ENCODE measurements at places on chromosomes 7 and 10.

DNA sequence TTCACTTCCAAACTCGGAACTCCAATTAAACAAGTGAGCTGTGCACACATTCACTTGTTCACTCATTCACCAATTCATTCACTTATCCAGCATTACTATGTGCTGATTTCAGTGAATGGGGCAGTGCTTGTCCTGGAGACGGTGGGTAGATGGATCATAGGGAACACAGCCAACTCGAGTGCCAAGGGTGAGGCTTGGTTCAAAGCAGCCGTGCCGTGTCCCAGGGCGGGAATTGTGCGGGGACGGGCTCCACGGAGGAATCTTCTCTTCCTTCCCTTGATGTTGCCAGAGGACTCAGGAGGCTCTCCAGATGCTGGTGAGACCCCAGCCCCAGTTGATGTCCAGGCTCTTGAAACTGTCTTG, 2.9 kb downstream of the SH2D4B start:
- DNase-seq = no peak

- peak; percentile 47 for DNase-seq
These were observed 375.2 kb downstream of the RPS24 start for GRCh38 chr10:78408671-78409472.

DNA sequence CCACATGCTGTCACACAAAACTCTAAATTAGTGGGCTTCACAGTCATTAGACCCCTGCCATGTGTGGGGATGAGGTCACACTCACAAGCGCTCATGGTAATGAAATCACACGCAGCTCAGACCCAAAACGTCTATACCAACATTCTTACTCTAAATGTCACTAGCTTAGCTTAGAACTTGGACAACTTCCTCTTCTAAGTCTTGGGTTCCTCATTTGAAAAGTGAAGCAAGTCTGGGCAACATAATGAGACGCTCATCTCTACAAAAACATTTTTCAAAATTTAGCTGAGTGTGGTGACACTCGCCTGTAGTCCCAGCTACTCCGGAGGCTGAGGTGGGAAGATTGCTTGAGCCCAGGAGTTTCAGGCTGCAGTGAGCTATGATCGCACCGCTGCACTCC, 92.7 kb upstream of the MACROH2A2 start:
- DNase-seq = no peak

DNA sequence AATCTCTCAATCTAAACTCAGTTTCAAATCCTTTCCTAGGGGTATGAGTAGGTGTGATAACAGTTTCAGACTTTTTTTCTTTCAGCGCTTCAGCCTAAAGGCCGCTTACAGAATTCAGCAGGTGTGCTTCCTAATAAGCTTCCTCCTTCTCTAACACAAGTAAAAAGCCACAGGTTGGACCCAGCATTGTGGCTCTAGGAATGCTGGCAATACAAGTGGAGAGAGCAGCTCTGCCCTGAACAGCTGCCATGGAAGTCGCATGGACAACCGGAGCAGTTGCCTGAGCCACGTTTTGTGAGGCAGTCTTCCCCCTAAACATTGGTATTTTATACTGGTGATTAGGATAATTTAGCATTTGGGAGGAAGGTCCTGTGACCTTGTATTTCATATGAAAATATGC, 83.5 kb downstream of the ST7 start:
- DNase-seq = no peak

- DNase-seq = no peak
These were observed 415.4 kb upstream of the LRRN3 start for GRCh38 chr7:110675383-110676103.

- DNase-seq = no peak
These were observed at the start of gene POM121L12 for GRCh38 chr7:53035499-53036412. POM121L12 (plus strand) TSS chr7:53035633; CDS start chr7:53035672, 39 bp downstream.

GRCh38 chr10:98265403-98266378, 2.3 kb downstream of the LOXL4 start:
- no peak for DNase-seq

GRCh38 chr7:130379019-130379418, 1.3 kb upstream of the CPA1 start:
- no peak for DNase-seq

GRCh38 chr7:56537477-56537876, 421.3 kb upstream of the NUPR2 start:
- DNase-seq = no peak

GRCh38 chr7:86914551-86914950, 144.9 kb downstream of the ELAPOR2 start:
- DNase-seq = no peak

DNA sequence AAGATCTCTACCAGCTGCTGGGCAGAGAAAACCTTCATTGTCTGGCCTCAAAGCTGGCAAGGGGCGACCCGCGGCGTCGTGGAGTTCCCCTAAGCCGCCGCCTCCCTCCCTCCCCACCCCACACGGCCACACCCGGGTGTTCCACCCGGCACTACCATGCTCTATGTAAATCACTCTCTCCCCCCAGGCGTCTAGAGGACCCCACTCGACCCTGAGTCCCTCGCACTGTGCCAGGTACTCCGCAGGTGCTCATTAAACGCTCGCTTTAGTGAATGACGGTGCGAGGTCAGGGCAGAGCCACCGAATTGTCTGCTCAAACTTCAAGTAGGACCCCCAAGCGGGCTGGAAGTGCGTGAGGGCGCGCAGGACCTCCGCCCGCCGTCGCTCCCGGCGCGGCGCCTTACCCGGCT, 628 bp downstream of the PARP12 start:
- no peak for DNase-seq

GRCh38 chr10:103757531-103758293, 97.7 kb downstream of the SH3PXD2A start:
- DNase-seq = no peak

DNA sequence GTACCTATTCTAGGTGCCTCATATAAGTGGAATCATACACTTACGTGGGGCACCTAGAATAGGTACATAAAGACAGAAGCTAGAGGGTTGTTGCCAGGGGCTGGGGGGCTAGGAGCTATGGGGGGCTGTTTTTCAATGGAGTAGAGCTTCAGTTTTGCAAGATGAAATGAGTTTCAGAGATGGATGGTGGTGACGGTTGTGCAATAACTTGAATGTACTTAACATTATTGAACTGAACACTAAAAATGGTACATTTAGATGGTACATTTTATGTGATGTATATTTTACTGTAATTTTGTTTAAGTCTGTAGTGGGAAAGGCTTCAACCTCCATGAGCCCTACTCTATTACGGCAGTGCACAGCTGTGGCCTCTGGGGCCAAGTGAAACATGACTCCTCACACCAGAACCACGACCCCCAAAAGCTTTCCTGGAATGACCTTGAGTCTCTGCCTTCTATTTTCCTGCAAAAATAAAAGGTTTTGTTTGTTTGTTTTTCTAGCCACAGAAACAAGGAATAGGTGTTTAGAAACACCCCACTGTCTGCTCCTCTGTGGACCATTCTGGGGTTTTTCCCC, 147.3 kb upstream of the PLXNA4 start:
- DNase-seq = no peak

- no peak for DNase-seq
These were observed 3.2 kb upstream of the PAX2 start for GRCh38 chr10:100742076-100742771.

GRCh38 chr10:48939790-48940325, at the start of gene LRRC18:
LRRC18 (minus strand) TSS chr10:48939840; CDS start chr10:48914155, 25,685 bp downstream.
- DNase-seq = no peak

DNA sequence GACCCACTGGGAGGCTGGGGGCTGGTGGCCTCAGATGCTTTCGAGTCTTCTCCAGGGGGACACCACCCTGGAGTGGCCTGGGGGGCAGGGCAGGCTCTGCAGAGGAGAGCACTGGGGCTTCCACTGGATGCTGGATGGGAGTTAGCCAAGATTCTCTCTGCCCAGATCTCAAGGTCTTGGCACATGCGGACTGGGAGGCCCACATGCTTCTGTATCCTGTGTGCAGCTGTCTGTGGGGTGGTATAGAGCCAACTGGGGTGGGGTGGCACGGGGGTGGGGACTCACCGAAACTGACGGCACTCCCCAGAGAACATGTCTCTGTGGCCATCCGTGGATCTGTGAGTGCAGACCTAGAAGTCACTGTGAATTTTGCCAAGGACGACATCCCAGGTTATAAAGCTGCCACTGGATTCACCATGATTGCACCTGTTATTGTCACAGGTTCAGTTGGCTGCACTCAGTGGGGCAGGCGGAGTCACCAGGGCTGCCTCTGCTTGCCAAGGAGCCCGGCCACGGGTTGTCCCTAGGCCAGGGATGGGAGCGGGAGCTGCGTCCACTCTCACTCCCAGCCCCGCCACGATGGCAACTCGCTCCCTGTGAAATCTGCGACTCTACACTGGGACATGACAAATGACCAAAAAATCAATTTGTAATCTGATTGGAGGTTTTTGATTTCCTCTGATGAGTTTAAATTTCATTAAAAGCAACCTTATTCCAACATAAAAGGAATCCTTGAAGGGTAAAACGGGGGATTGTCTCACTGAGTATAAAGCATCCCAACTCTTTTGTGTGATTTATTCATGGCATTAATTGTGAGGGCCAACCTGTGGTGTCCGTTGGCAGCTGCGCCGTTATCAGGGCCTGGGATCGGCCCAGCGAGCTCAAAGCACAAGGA, 131.3 kb downstream of the EBF3 start:
- DNase-seq = no peak

DNA sequence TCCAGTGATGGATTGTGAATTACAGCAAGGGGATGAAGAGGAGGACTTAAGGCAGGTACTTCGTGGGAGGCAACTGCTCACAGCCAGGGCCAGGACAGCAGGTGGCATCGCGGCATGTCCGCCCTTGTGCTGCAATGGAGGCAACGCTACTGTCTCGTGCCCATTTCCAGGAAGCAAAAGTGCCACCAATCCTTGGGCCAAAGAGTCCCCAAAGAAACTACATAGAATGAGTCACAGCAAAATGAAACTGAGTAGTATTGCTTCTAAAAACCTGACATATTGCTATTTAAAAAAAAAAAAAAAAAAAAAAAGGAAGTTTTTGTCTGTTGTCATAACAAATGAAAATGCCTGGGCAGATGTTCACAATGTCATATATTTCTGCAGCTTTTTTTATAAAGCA, 46.6 kb downstream of the RSU1 start:
- no peak for DNase-seq

- no peak for DNase-seq
These were observed 147.1 kb upstream of the GHITM start for GRCh38 chr10:83991986-83992753.

- no peak for DNase-seq
These were observed 6.3 kb upstream of the SEMA3A start for GRCh38 chr7:84200859-84201258.

DNA sequence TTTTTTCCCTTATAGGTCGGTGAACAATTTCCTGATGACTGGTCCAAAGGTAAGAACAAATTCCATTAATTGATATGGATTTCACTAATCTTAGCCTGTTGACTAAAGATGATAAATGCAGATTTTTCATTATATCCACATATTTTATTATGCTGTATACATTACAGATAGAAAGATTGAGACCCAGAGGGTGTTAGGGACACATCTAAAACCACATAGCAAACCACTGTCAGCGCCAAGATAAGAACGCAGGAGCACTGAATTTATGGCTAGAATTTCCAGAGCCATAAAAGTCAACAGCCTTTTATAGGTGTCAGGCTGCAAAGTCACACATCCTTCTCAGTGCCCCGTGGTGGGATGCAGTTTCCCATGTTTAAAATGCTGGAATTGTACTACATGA, 16.2 kb downstream of the WNT8B start:
- DNase-seq = no peak

DNA sequence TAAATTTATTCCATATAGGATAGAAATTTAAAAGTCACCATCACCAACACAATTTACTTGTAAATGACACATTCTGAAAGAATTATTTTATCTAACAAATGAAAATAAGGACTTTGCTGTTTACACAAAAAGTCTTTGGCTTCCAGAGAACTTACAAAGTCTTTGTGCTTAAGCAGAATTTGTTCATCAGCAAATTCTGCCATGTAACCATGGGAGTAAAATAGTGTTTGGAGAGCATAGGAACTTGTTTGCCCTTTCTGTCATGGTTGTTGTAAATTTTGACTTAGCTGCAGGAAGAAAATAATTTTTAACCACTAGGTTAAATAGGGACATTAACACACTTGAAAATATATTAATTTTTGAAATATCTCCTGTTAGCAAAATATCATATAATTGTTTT, 15.2 kb downstream of the FGL2 start:
- no peak for DNase-seq

- no peak for DNase-seq
These were observed 401.4 kb upstream of the GALNT17 start for GRCh38 chr7:70730451-70731110.

- DNase-seq = no peak
These were observed 114.8 kb upstream of the LANCL2 start for GRCh38 chr7:55250313-55250712.

DNA sequence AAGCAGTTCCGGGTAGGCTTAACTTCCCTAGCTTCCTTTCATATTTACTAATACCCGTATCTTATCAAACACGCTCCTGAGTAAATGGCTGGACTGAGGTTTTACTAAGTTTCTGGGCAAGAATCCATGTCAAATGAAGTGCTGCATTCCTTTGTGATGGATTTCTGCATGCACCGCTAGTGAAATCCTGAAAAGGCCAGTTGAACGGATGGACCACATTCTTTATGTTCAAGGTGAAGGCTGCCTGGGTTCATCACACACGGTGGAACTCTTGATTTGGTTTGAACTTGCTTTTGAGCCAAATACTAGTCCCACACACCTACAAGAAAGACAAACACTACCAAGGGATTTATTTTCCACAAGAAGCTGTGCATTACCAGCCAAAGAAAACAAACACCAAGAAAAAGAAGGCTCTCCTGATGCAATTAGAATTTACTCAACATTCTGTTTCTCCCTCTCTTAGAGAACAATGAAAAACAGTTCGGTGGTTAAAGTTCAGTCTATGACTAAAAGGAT, 255.0 kb upstream of the SEMA3C start:
- DNase-seq = no peak

GRCh38 chr7:137873979-137874777, 27.4 kb upstream of the DGKI start:
- DNase-seq = no peak

DNA sequence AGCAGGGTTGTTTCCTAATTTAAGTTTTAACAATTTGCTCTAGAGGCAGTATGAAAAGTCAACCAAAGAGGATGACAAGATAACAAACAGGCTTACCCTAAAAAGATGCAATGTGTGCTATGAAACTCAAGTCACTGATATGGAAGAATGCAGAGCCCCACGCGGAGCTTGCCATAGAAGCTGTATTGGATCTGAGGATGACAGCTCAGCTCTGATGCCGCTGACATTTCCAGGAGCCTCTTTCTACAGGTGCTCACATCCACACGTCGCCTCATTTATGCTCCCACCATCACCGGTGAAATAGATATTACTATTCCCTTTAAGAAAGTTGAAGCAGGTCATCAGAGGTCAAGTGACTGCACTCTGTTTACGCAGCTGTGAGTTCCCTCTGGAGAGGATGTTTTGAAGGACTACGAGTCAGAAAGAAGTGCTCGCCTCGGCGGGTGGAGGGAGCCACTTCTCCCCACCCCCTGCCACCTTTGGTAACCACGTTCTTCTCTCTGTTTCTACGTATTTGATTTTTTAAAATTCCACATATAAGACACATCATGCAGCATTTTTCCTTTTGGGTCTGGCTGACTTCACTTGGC, 275.4 kb downstream of the GLRX3 start:
- DNase-seq = no peak

- no peak for DNase-seq
These were observed 22.9 kb downstream of the SORCS1 start for GRCh38 chr10:107141524-107142061.

- DNase-seq = no peak
These were observed 25.3 kb downstream of the CROT start for GRCh38 chr7:87370660-87371180.

GRCh38 chr7:157392256-157393037, 55.6 kb downstream of the DNAJB6 start:
- no peak for DNase-seq

- DNase-seq = no peak
These were observed 27.6 kb downstream of the AMZ1 start for GRCh38 chr7:2715341-2716231.

GRCh38 chr7:107258737-107259136, 89.9 kb downstream of the HBP1 start:
- no peak for DNase-seq

Measured in amygdala (tissue), 56 donors.